ENCODE measurements at places on chromosomes 1 and 21. TPM values are rescaled to one million over a fixed set of nuclear protein-coding genes. Genes with fewer than 3 reads are reported as not detected.

GRCh38 chr1:214441119-214441518, 110.3 kb downstream of the PTPN14 start:
- no peak for DNase-seq

The GJA4 gene
- total RNA-seq = 4.0 TPM

- DNase-seq = no peak
Observed at GRCh38 chr1:212247179-212247721, 38.0 kb upstream of the PPP2R5A start.

DNA sequence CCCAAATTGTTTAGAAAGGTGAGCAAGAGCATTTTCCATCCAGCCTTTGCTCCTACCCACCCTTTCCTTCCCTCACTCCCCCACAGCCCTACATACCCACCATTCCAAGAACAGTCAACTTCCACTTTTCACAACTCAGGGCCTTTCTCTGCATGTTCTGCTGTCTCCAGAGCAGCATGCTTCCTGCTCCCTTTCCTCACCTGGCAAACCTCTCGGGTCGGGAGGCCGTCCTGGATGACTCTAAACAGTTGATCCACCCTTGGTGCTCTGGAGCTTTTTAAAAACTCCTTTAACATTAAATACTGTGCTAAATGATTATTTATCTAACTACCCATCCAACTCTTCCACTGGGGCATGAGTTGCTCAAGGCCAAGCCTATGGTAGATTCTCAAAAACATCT, 200.6 kb downstream of the SETD4 start:
- DNase-seq = no peak

DNA sequence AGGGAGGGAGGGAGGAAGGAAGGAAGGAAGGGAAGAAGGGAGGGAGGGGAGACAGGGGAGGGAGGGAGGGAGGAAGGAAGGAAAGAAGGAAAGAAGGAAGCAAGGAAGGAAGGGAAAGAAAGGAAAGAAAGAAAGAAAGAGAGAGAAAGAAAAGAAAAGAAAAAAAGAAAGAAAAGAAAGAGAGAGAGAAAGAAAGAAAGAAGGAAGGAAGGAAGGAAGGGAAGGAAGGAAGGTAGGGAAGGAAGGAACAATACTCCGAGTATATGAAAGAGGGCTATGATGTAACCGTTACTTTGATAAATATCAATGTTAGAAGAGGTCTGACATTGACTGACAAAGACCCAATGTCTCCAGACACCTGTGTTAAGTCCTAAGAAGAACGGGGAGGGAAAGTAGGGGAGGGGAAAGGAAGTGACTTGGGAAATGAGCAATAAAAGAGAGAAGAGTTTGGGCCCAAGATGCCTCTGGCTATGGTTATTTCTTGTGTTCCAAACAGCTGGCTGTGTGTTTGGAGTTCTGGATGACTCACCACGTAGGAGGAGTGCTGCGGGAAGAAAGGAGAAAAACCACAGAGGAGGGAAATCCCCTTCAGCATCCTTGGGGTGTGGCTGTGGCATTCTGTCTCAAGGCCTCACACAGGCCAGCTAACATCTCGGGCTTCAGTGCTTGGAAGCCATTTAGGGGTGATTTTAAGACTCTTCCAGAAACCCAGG, 37.0 kb upstream of the RXRG start:
- DNase-seq = no peak

GRCh38 chr1:16442941-16443340, 2.4 kb downstream of the NECAP2 start:
- DNase-seq = no peak

- no peak for DNase-seq
Observed at GRCh38 chr1:48746906-48747305, 29.8 kb downstream of the BEND5 start.

The TSACC gene
- not detected for total RNA-seq

GRCh38 chr21:42518626-42519025, 5.0 kb downstream of the SLC37A1 start:
- DNase-seq = no peak

The KPRP gene
- not detected for total RNA-seq

- DNase-seq = no peak
Observed at GRCh38 chr1:24921412-24921811, 8.7 kb downstream of the RUNX3 start.

The SRGAP2 gene
- total RNA-seq = 69.2 TPM

DNA sequence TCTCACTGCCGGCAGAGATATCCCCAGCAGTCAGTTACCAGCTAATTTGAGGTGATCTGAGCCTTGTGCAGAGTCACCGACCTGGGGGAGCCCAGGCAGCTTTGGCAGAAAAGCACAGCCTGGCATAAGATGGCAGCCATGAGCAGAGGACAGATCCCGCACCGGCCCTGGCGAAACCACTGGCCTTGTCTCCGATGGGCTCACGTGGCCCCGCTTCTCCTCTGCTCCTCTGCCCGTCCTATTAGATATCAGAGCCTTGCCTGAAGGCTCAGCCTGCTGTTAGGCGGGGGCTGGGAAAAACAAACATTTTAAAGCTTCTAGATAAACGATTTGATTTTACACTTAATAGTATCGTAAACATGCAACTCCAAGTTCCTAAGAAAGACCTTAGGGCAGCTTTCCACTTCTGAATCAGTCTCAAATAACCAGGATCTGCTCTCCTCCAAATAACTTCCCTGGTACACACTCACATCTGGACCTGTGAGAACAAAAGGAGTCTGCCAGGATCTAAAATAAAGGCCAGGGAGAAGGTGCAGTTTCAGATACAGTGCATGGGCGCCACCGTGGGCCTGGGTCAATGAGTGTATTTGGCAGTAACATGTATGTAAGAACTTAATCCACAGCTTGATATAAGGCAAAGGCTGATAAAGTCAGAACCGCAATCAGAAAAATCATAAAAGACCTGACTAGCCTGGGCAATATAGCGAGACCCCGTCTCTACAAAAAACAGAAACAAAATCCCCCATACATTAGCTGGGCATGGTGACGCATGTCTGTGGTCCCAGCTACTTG, 10.0 kb downstream of the EDARADD start:
- DNase-seq = no peak

The ATP1A4 gene
- 0.10 TPM for total RNA-seq

DNA sequence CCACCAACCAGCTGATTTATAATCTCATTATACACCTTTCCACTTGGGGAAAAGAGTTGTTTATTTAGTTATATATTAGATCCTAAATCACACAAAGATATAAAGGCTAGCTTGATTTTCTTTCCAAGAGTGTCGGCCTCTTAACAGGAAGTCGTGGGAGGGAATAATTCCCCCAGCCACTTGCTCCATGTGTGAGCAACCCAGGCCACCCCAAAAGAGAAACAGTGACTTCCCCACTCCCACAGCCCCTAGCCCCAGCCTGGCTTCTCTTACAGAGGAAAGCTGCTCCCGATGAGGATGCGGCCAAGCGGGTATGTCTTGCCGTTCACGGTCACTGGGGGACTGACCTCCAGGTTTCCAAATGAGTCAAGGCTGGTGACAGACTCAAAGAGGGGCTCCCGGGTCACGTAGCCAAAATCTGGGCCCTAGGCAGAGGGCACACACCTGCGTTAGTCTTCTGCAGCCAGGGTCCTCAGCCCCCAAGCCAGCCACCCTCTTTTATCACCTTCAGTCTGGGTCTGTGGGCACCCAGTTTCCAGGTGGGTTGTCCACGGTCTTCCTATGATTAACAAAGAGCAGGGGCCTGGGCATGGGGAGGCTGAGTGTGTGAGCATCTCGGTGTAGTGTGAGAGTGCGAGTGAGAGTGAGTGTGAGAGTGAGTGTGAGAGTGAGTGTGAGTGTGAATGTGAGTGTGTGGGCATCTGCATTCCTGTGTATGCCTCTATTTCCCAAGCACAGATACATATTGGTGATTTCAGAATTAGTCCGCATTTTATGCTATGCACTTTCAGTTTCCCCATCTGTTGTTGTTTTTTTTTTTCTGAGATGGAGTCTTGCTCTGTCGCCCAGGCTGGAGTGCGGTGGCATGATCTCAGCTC, 25.4 kb upstream of the SDHB start:
- DNase-seq = no peak

DNA sequence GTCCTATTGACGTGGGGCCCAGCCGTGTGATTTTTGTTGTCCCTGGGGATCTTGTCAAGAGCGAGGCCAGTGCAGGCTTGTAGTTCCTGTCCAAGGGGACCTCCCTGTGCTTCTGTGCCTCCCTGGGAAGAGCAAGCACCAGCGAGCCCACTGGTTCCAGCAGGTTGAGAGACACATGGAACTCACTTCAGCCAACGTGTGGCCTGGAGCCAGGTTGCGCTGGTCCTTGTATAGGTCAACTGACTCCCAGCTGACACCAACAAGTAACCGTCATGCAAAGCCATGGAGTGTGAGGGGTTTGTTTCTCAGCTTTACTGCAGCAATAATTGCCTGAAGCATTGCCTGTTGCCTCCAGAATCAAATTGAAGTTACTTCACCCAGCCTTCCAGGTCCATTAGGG, 63.0 kb downstream of the DISP3 start:
- no peak for DNase-seq

- no peak for DNase-seq
Observed at GRCh38 chr1:92679980-92680379, 104.9 kb downstream of the EVI5 start.

DNA sequence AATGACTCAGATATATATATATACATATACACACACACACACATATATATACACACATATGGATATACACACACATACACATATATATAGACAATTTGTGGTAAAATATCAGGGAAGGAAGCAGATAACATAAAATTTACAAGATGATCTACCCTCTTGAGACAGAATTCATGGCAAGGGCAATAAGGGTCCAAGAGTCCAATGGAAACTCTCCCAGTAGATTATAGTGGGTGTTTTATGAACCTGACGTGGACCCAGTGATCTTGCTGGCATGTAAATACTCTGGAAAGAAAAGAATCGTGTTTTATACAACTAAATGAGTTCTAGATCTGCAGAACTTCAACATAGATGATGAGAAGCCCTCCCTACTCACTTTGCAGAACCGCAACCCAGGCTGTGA, 49.3 kb downstream of the DENND1B start:
- no peak for DNase-seq

The LMX1A gene
- total RNA-seq = 0.40 TPM

DNA sequence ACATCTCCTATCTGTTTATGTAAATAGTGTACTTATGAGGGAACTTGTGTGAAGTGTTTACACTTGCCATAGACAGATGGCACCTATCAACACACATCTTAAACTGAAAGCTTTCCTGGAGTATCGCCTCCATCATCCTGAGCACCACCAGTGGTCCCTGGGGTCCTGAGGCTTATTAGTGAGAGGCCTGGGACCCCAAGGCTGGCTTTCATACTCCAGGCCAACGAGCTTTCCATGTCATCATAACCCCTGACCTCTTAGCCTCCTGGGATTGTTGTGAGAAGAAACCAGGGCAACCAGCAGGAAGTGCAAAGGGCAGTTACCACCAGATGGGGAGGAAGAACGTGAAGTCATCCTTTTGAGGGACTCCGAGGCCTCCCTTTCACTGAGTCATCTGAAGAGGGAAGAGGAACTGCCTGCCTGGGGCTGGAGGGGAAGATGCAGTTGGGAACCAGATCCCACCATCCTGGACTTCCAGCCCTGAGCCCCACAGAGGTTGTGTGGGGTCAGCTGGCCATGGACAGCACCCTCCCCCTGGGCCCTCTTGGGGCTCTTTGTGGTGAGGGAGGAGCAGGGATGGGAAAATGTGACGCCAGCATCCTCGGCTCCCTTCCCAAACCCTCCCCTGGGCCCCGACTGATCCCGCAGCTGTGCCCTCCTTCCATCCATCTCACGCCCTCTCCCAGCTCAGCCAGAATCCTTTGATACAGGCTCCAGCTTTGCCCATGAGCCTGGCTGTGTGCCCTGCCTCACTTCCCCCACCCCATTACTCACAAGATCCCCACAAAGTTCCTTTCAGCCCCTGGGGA, 5.8 kb downstream of the INKA2 start:
- DNase-seq = peak; percentile 74

GRCh38 chr1:31900790-31901189, 37.4 kb downstream of the PTP4A2 start:
- DNase-seq = no peak

GRCh38 chr1:217495249-217495648, 135.6 kb downstream of the GPATCH2 start:
- DNase-seq = no peak

DNA sequence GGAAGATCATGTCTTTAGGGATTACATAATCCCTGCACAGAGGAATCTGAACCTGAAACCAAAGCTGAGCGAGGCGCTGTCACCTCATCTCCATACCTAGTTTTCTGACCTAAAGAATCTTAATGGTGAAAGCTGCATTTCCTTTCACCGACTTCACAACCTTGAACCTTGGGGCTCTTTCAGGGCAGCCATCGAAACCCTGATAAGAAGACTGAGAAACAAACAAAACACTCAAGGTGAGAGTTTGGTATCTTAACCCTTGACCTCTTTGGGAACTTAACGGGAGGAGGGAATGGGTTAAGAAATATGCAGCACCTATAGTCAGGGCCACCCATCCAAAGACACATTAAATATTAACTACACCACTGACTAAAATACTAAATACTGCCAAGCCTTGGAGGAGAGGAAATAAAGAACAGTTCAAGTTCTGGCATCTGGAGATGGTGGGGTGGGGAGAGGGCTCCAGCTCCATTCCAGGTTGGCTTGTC, 2.0 kb downstream of the C1orf116 start:
- no peak for DNase-seq

DNA sequence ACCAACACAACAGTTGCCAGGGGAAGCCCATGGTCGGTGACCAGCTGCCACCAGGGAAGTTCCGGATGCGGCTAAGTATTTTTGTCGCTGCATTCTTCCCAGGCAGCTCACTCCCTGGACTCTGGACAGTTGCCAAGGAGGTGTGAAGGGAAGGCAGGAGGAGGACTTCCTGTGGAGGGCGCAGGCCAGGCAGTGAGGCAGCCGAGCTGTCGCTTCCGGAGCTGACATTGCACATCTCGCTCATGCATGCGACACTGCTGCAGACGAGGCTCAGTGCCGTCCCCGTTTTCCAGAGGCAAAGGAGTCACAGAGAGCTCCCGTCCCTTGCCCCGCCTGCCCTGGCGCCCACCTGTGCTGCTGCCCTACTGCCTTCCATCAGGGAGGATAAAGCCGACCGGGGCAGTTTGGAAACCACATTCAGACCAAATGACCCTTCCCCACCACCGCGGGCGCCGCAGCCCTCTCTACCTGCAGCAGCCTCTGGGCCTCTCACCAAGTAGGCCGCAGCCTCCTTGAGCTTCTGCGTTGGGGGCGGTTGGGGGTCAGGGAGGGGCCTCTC, 81.4 kb downstream of the NENF start:
- DNase-seq = no peak

The CD5L gene
- total RNA-seq = 0.11 TPM

DNA sequence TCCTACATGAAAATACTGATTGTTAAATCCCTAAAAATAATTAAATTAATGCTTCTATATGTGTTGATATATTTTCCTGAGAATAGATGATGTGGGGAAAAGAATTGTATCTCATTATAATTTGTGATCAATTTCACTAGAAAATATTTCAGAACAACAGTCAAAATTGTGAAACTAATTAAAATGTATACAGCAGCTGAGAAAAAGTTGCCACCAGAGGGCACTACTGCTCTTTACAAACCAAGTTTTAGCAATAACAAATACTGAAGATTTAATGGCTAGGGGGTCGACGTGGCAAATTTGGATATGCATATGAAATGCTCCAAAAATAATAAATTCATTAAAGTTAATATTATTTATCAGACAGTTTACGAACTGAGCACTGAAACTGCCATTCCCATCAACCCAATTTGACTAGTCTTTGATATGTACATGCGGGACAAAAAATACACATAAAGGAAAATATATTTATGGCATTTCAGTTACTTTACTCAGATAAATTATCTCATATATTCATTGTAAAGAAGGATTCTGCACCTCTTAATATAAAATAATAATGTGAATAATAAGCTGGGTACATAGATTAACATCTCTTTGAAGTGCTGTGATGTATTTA, 96.3 kb upstream of the TMPRSS15 start:
- DNase-seq = peak; percentile 53

GRCh38 chr1:9764550-9764949, 59.2 kb downstream of the CLSTN1 start:
- DNase-seq = no peak

The TLCD4 gene
- 3.9 TPM for total RNA-seq
